ENCODE measurements at places on chromosomes 2 and 18. TPM values are rescaled to one million over a fixed set of nuclear protein-coding genes. Genes with fewer than 3 reads are reported as not detected.
A peak's percentile ranks its signal among the peaks of the same experiment; 100 is the strongest.

DNA sequence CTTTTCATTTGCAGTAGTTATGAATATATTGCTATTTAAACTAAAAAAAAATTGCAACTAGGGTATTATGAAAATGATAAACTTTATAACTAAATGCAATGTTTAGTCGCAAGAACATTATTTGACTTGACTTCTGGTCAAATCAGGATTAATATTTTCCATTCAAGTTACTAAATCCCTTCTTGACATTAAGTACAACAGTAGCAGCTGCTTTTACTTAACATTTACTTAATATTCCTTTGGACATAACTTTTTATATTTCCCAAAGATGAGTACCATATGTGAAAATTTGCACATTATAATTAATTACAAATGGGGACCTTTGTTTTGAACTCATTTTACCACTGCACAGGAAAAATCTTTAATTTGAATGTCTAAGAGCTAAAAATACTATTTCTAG, 74.0 kb downstream of the PMS1 start:
- no peak for DNase-seq

DNA sequence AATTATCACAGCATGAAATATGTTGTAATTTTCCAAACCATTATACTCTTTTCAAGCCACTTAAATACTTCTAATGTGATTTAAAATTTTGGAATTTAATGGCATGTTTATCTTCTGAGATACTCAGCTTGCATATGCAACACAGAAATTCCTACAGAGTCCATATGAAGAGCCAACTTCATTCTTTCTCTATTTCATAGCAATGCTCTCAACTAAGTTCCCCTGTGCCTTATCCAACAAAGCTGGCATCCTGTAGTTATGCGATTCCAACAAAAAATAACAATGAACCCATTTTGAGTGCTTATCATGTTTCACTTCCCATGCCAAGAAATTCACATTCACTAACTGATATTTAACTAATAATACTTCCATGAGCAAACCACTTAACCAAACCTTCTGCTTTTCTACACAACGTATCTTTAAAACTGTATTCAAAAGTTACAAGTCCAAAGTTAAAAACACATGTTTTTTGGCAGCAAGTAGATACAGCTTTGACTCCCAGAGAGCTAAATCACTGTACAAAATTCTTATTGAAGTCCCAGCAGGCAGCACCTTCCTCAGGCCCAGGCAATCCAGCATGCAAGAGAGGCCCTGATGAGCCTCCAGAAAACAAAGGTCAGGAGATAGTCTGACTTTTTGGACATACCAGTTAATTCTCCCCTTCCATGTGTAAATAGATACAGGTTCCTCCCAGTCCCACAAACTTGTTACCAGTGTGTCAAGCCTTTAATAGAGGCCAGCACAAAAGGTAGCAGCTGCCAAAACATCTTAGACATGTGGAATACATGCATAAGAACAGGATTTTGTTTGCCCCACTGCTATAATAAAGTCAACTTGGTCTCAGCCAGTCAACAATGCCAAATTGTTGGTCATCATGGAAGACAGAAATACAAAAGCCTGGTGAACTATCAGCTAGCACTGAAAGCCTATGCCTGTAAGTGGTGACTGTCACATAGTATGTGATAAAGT, 113.1 kb upstream of the WDR75 start:
- DNase-seq = no peak

GRCh38 chr2:202065876-202066275, 7.2 kb upstream of the KIAA2012 start:
- DNase-seq = no peak

GRCh38 chr2:188478724-188479123, 187.1 kb downstream of the GULP1 start:
- DNase-seq = no peak

GRCh38 chr18:59345556-59345955, 13.5 kb downstream of the LMAN1 start:
- DNase-seq = no peak

GRCh38 chr2:236682651-236683422, 113.2 kb downstream of the ACKR3 start:
- DNase-seq = no peak

GRCh38 chr2:218827701-218828476, 3.7 kb downstream of the PRKAG3 start:
- DNase-seq = no peak

GRCh38 chr2:138433995-138434951, 67.3 kb upstream of the SPOPL start:
- DNase-seq = no peak

- DNase-seq = no peak
Observed at GRCh38 chr2:127047716-127048617, 59.0 kb downstream of the BIN1 start.

- DNase-seq = peak; percentile 58
Observed at GRCh38 chr2:160406591-160407392, 86.8 kb downstream of the RBMS1 start.

GRCh38 chr2:100603948-100604633, 41.3 kb downstream of the PDCL3 start:
- DNase-seq = no peak

DNA sequence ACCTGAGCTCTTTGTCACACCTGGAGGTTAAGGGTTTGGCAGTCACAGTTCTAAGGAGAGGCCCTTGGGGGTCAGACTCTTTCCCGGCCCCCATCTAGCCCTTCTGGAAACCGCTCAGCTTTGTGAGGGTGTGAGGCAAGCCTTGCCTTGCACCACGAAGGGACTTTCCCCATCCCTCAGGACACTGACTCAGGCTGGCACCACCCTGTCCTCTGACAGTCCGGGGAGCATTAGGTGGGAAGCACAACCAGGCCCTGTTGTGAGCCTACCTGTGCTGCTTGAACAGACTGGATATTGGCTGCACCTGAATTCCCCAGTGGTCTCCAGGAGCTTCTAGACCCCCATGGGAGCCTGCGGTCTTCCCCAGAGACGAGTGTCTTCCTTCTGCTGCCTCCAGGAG, 47.0 kb upstream of the GBX2 start:
- no peak for DNase-seq

DNA sequence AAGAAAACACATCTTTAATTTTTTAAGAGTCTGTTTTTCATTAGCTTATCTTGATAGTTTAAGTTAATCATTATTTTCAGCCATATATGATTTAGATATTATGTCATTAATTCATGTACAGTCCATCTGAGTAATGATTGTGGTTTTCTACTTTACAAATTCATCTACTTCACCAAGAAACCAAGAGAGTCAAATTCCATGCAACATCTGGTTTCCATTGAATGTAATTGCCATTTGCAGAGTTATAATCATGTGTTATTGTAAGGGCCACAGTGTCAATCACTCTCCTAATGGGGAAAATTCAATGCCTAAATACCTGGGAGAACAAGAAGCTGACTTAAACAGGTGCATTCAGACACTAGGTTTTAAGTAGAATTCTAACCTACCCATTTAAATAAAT, 217.2 kb upstream of the OSR1 start:
- no peak for DNase-seq

DNA sequence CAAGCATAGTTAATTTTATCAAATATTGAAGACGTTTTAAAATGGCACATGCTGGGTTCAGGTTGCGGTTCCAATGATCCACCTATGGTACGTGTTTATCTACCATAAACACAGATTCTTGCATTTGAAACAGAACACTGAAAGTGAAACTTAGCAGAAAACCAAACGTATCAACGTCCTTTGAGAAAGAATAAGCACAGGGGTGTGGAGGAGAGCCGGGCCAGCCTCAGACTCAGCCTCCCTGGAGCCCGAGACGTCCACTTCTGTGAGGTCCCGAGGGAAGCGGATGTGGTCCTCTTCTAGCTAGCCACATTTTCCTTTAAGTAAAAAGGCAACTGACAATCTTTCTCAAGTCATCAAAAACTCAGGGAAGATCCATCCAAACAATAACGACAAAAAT, 195.9 kb downstream of the RTP5 start:
- DNase-seq = no peak

GRCh38 chr2:96882906-96883305, 13.0 kb upstream of the SEMA4C start:
- DNase-seq = no peak

DNA sequence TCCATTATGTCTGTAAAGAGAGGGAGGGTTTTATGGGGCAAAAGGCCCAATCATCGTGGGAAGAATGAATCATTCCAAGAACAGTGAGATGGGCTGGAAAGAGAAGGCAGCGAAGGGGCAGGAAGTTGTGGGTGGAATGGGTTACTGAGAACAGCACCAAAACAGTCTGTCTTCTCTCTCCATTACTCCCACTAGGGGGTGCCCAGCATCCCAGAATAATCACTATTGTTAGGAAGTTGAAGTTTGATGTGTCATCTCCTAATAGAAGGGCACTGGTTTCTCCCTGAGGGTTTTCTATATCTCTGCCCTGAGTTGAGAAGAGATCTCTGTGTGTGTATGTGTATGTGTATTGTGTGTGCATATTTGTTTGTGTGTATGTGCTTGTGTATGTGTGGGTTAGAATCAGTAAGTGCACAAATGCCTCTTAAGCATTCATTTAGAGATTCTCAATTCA, 76.6 kb upstream of the MAP4K3 start:
- DNase-seq = peak; percentile 58

DNA sequence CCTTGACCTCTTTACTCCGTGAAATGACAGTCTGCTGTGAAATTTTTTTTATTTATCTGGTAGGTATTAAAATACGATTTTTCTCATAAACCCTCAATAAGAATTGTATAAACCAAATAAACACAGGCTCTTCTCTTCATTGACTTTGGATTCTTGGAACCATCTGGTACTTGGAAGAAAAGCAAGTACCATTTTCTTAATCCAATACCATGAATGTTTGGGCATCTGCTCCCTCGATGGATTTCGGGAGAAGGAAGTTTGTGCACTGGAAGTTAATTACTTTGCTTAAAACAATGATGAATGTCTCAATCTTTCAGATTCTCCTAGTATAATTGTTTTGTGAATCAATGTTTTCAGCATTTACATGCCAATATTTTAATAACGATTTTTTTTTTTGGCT, 5.3 kb upstream of the SCG2 start:
- DNase-seq = no peak

GRCh38 chr2:236008006-236008405, 160.2 kb downstream of the GBX2 start:
- DNase-seq = no peak

Gene SNORC
- 15.9 TPM for total RNA-seq

Gene TEX261
- total RNA-seq = 14.6 TPM

Gene SH3RF3
- total RNA-seq = 1.9 TPM

Gene NDUFB3
- total RNA-seq = 2.2 TPM

Gene SATB2
- total RNA-seq = 292 TPM

Gene C1QL2
- total RNA-seq = not detected

Gene MC4R
- not detected for total RNA-seq

Gene KIAA1328
- total RNA-seq = 14.3 TPM
